ENCODE measurements at places on chromosomes 12 and 14.

DNA sequence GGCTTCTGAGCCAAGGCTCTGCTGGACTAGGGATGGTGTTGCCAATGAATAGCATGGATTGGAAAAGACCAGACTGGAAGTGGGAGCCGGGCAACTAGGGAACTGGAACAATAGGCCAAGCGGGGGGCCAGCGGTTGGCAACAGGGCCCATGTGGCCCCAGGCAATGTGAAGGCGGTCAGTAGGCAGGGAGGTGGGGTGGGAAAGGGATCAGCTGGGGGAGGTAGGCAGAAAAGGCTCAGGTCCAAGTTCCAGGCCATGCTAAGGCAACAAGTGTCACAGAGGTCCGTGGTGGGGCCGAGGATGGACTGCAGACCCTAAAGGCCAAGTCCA lies 14.9 kb upstream of the MLXIP start:
- H3K27me3 ChIP-seq: no peaks in the 10 kb centered on the region
- H3K4me3 ChIP-seq: no peak overlapping the region
- H3K36me3 ChIP-seq: peaks cover 34% of the 10 kb centered on the region

DNA sequence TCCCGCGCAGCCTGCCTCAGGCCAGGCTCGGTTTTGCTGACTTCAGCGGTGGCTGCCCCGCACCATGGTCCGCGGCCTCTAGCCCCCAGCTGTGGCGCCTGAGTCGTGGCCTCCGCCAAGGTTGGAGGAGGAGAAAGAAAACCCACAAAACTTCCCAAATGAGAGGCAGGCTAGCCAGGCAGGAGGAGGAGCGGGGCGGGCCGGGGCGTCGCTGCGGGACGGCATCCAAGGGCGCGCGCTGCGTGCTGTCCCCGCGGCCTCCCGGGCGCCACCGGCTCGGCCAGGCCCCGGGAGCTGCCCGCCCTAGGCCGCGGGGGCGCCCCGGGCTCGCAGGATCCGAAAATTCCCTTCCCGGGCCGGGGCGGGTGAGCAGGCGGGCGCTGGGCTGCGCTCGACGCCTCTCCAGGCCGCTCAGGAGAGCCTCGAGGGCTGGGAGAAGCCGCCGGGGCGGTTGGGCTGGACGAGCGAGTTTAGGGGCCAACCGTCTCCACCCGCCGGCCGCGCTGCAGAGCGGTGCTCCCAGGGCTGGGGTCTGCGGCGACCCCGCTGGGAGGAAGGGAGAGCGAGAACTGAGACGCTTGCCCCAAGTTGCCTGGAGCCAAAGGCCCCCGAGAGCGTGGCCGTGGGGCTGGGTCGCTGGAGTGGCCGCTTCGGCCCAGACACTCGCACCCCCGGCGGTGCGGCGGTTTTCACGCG lies at the start of gene EFS:
TSS of gene EFS (minus strand) at position 137 of the 696 bp plus-strand sequence. CDS start 147 bp downstream, outside the sequence.
- H3K27me3 ChIP-seq: peaks cover 3% of the 10 kb centered on the region
- H3K4me1 ChIP-seq: no peaks in the 10 kb centered on the region
- no peak for DNase-seq
- H3K4me3 ChIP-seq: no peak within 1 kb of the TSS
- no peak within 1 kb of the TSS for H3K27ac ChIP-seq
- no peaks in the 10 kb centered on the region for H3K36me3 ChIP-seq

- no peak for DNase-seq
- peaks cover 50% of the 10 kb centered on the region for H3K4me1 ChIP-seq
- H3K36me3 ChIP-seq: peaks cover 7% of the 10 kb centered on the region
- H3K27me3 ChIP-seq: no peaks in the 10 kb centered on the region
- peak overlapping the region; percentile 79 for H3K4me3 ChIP-seq
Measured at GRCh38 chr14:59482541-59483331, 1.5 kb downstream of the L3HYPDH start.

DNA sequence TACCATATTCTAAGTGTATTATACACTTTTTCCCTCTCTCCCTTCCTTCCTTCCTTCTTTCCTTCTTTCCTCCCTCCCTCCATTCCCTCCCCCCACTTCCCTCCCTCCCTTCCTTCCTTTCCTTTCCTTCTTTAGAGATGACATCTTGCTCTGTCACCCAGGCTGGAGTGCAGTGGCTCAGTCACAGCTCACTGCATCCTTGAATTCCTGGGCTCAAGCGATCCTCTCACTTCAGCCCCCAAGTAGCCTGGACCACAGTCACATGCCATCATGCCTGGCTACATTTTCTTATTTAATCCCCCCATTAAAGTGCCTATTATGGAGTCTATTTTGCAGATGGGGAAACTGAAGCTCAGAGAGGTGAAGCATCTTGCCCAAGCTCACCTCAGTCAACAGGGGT lies 55.0 kb downstream of the SVOP start:
- peaks cover 3% of the 10 kb centered on the region for H3K27me3 ChIP-seq
- H3K36me3 ChIP-seq: no peaks in the 10 kb centered on the region
- no peak for DNase-seq
- H3K27ac ChIP-seq: no peak overlapping the region

- H3K36me3 ChIP-seq: no peaks in the 10 kb centered on the region
- H3K27ac ChIP-seq: no peak overlapping the region
- DNase-seq: no peak
- no peak overlapping the region for H3K4me3 ChIP-seq
- peaks cover 54% of the 10 kb centered on the region for H3K27me3 ChIP-seq
Measured at GRCh38 chr12:106248846-106249371, 1.1 kb upstream of the CKAP4 start.

GRCh38 chr14:95494456-95494855 lies 22.0 kb downstream of the SYNE3 start:
- H3K27ac ChIP-seq: no peak overlapping the region
- no peaks in the 10 kb centered on the region for H3K36me3 ChIP-seq
- H3K4me3 ChIP-seq: no peak overlapping the region
- DNase-seq: no peak
- H3K4me1 ChIP-seq: no peaks in the 10 kb centered on the region
- H3K27me3 ChIP-seq: peaks cover 6% of the 10 kb centered on the region

Measured in DND-41 (cell line).